ENCODE measurements at places on chromosomes 2 and 18.

DNA sequence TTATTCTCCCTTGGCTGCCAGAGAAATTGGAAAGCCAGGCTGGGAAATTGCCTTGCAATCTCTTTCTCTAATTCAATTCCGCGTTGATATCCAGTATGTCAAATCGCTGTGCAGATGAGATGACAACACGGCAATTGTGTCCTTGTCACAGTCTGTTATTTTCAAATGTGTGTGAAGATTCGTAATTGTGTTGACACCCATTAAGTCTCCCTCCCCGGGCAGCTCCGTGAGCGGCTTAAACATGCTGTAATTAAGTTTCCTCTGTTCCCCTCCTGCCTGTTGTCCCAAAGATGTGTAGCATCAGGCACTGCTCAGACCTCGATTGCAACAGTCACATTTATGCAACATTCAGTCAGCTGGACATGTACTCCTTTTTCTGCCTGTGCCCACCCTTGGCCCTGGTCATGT is 209.5 kb downstream of the LPIN1 start:
- DNase-seq: no peak

DNA sequence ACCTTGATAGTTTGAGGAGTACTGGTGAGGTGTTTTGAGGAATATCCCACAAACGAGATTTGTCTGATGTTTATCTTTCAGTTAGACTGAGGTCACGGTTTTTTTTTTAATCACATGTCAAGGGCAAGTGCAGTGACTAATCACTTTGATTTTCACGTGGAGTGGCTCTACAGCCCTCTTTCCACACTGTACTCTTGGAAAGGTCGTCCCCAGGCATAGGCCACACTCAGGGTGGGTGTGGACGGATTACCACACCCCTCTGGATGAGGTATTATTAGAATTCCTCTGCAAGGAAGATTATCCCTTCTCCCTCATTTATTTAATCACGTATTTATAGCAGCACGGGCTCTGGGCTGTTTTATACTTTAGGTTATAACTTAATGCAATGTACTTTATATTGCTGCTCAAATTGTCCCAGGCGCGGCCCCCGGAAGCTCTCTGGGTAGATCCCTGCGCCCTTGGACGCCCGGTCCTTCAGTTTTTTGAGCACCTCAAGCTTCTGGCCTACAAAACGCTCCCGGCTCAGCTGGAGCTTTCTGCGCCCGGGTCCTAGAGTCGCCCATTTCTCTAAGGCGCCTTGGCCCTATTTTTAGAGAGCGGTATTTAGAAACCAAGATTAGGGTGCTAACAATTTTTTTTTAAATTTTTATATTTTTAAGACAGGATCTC is 515 bp upstream of the PLEKHB2 start:
- peak; percentile 19 for DNase-seq

- DNase-seq: no peak
These were observed 179.1 kb downstream of the HAUS1 start for GRCh38 chr18:46283268-46283667.

GRCh38 chr2:180358458-180358857 is 351.4 kb upstream of the CWC22 start:
- no peak for DNase-seq

DNA sequence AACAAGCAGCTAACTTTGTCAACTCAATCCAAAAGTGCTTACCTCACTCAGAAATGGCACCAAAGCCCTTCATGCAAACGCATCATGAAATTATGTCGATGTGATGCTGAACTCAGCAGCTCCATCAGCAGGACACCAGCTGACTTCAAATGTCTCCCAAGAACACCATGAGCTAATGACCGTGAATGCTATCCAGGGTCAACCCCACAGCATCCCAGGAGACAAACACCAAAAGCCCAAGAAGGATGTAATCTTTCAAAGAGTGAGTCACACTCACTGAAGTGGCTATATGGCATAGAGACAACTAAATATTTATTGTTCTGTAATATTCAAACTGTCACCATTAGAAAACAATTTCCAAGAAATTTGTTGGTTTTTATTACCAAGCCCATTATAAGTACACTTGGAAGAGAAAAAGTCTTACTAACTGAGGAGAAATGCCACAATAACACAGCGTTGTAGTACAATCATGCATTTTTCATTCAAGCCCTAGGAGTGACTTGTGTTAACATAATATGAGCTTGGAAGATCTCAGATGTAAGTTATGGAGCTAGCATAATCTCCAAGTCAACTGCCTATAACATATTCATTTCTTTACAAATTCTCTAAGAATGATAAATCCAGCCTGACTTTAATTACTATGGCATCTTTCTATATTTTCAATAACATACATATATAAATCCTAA is 165.0 kb upstream of the CCDC68 start:
- no peak for DNase-seq

- no peak for DNase-seq
These were observed 127.8 kb downstream of the VIT start for GRCh38 chr2:36824273-36824672.

- DNase-seq: no peak
These were observed 248.1 kb upstream of the FIGN start for GRCh38 chr2:163983911-163984310.

DNA sequence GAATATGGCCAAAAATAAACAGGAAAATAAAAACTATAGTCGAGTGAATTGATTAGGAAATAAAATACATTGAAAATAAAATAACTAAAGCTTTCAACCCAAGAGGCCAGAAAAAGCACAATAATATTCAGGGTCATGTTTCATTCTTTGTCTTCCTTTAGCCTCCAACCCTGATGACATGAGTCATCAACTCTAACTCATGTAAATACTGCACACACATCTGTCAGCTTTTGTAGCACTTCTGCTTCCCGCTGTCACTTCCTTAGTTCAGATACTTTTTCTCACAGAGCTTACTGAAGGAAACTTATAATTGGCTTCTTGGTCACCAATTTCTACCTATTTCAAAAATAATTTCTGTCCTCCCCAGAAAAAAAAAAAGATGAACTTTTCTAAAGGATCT is 112.8 kb downstream of the UPP2 start:
- DNase-seq: no peak

DNA sequence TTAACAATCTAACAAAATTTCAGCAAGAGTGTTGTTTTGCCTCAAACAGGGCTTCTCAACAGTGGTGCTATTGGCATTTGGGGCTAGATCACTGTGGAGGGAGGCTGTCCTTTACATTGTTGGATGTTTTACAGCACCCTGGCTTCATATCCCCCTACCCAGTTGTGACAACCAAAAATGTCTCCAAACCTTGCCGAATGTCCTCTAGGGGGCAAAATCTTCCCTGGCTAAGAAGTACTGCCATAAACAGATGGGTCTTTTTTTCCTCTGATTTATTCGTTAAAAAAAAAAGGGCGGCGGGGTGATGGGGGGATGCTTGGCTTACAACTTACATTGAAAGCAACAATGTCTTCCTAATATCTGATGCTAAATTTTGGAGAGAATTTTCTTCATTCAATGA is 207.6 kb upstream of the CCDC150 start:
- no peak for DNase-seq

- DNase-seq: no peak
These were observed 5.8 kb downstream of the DCDC2C start for GRCh38 chr2:3709225-3709624.

DNA sequence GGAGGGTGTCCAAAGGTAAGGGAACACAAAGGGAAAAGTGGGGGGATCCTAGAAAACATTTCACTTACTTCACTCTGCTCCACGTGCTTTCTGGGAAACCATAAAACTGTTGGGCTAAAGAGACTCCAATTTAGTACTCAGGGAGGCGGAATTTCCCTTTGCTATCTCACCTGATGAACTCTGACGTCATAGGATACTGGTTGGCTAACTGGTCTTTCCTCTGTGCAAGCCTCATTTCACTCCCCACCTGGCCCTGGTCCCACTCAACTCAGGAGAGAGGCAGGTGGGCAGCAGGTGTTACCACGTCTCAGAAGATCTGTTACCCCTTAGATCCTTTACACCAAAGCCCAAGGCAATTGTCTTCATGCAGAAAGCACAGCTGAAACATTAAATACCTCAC is 51.8 kb upstream of the PMAIP1 start:
- no peak for DNase-seq

DNA sequence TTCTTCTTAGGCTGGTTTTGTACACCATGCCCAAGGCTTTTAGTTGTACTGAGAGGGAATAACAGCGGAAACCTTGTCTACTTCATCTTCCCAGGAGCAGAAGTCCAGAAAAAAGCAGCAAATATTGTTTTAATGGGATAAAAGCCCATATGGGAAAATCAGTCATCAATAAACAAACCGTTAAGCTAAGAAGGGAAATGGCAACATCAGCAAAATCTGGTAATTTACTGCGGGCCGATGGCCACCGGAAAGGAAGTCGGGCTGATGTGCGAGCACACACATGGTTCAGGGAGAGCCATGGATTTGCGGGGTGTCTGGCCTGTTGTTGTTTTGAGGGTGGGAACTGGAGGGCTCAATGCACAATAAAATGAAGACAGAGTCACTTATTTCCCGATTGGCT is 300.7 kb upstream of the RAB6C start:
- DNase-seq: no peak

DNA sequence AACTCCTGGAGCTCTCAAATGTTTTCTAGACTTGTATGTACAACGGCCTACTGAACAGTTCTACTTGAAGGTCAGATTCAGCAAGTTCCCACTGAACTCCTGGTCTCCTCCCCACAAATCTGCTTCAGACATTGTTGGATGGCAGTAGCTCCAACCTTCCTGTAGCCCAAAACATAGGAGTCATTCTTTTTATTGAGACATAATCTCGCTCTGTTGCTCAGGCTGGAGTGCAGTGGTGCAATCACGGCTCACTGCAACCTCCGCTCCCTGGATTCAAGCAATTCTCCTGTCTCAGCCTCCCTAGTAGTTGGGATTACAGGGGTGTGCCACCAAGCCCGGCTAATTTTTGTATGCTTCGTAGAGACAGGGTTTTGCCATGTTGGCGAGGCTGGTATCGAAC is 47.3 kb downstream of the QPCT start:
- no peak for DNase-seq

DNA sequence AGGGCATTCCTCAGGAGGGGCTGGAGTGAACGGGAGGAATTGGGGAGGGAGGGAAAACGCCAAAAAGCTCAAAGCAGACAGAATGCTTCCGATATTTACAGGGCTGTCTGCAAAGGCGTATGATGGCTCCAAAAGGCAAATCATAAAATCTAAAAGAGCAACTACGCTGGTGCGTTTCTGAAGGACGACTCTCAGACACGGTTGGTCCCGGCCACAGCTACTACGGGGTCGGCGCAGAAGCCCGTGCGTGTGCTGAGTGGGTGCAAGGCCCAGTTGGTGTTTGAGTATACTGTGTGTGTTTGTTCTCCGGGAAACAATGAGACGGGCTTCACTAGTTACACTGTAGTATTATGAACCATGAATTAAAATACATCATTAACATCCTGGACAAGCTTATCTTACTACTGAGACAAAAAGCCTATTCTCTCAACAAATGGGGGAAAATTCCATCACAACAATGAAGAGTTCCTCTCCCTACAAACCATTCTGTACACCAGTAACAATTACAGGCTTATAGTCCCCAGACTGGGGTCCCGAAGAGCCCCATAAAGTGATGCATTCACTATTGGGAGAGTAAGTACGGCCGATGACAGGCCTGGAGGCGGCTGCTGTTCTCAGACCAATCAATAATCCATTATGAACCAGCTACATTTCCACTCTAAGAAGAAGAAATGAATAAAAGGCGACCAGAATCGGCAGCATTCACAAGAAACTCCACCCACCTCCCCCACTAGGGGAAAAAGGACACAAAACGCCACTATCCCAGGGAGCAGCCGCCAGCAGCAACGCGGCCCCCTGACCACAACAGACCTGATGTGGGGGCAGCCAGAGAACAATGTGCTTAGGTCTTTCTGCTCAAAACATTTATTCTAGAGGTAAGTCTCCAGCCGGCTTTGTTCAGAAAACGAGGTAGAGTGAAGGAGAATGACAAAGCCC is 43.4 kb downstream of the ZNF516 start:
- no peak for DNase-seq

DNA sequence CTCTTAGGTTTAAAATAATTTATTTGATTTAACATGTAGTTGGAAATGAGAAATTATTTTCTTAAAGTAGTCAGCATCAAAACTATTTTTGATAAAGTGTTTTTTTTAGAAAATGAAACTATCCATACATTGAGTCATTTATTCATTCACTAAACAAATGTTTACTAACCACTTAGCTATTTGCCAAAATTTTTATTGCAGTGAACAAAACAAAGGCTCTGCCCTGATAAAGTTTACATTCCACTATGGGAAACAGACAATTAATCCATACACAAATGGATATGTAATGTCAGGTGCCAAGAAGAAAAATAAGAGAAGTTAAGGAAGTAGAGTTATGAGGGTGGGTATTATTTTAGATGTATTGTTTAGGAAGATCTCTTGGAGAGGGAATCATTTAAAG is 19.1 kb upstream of the CCDC178 start:
- no peak for DNase-seq

- no peak for DNase-seq
These were observed 57.0 kb downstream of the ZNF519 start for GRCh38 chr18:14075196-14075595.

DNA sequence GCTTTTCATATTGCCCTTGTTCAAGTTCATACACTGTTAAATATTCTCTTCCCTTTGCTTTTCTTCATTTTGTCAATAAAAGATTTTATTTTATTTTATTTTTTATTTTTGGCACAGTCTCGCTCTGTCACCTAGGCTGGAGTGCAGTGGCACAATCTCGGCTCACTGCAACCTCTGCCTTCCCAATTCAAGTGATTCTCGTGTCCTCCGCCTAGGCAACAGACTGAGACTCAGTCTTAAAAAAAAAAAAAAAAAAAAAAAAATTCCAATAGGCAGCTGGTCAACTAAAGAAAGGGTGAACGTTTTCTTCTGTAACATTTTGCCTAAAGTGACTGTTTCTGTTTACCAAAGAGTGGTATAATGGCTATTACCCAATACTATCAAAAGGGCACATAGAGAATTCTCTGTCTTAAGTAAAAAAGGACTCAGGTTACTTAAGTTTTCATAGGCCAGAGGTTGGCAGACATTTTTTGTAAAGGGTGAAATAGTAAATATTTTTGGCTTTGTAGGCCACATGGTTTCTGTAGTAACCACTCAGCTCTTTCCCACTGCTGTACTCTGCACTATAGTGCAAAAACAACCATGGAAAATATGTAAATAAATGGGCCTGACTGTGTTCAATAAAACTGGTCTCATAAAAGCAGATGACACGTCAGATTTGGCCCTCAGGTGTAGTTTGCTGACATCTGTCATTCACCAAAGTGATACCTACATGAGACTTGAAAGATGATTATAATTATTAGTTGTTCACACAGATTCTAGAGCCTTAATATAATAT is 113.4 kb downstream of the MIB1 start:
- no peak for DNase-seq

GRCh38 chr18:48249854-48250253 is 159.3 kb downstream of the ZBTB7C start:
- DNase-seq: no peak

Data from stimulated activated CD8-positive, alpha-beta memory T cell treated with anti-CD3 and anti-CD28 coated beads, Interleukin-12 subunit alpha, Interleukin-12 subunit beta, amount 100 ng/mL, for 1 hour (primary cell).